AG09319 (cell line): ENCODE measurements at places on chromosomes 16 and 17.

DNA sequence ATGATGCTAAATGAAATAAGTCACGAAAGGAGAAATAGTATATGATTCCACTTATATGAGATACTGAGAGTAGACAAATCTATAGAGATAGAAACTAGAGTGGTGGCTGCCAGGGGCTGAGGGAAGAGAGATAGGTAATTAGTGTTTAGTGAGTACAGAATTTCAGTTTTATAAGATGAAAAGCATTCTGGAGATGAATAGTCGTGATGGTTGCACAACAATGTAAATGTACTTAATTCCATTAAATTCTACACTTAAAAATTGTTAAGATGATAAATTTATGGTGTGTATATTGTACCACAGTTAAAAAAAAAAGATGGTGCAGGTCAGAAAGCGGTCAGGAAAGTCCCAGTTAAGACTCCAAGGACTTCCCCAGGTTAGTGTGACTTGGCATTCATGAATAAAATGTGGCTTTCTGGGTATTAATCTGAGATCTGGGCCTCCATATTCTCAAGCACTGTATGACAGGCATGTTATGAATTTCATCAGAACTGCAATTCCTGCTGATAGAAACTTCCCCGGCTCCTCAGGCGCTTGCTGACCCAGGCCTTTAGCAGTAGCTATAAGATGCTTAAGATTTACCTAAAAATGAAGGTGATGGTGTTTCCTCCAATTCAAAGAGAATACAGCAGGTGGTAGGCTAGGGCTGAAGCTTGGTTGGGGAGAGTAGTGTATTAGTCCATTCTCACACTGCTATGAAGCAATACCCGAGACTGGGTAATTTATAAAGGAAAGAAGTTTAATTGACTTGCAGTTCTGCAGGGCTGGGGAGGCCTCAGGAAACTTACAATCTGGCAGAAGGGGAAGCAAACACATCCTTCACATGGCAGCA, 115.3 kb upstream of the SOX9 start:
- DNase-seq: no peak

DNA sequence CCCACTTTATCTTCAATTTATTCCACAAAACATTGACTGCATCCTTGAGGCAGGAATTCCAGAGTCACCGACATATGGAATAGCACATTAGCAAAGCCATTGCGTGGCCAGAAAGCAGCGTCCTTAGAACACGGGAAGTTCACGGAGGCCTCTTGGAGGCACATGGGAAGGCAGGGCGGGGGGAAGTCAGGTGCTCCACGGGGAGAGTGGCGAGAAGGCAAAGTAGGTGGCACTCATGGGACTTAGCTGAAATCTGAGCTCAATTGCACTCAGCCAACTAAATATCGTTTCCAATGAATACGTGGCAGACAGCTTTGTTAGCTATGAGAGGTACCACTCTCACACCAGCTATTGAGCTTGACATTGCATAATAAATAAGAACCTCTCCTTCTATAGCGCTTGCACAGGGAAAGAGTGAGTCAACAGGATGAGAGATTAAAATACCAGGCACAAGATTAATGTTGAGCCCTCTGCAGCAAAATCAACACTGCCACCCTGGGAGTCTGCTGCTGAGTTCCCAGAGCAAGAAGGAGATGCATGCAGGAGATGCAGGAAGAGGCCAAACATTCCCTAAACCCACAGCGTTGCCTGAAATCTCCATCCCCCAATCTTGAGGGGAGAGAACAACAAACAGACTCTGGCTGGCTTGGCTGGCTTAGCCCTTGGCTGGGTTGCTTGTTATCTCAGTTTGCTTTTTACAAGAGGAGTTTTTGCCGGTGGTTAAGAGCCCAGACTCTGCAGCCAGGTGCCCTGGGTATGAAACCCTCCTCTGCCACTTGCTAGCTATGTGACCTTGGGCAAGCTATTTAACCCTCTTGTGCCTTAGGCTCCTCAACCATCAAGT, 28.8 kb downstream of the ABCC12 start:
- peak; percentile 89 for DNase-seq

- no peak for DNase-seq
These were observed 213.8 kb downstream of the HS3ST3A1 start for GRCh38 chr17:13387952-13388351.

DNA sequence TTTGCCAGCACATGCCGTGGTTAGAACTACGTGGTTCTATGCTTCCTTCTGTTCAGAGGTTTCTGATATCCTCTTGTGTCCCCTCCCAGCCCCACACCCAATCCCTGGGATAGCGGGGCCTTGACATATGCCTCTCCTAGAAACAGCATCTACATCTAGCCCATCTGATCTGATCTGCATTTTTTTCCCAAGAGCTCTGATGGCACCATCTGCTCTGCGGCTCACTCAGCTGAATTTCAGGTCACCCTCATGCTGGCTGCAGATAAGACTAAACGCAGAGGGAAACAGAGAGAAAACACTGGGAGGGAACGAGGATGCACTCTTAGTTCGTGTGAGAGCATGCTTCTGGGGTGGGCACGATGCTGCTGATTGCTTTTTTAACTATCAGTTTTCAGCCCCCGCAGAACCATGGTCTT, 10.7 kb downstream of the WIPI1 start:
- DNase-seq: no peak

DNA sequence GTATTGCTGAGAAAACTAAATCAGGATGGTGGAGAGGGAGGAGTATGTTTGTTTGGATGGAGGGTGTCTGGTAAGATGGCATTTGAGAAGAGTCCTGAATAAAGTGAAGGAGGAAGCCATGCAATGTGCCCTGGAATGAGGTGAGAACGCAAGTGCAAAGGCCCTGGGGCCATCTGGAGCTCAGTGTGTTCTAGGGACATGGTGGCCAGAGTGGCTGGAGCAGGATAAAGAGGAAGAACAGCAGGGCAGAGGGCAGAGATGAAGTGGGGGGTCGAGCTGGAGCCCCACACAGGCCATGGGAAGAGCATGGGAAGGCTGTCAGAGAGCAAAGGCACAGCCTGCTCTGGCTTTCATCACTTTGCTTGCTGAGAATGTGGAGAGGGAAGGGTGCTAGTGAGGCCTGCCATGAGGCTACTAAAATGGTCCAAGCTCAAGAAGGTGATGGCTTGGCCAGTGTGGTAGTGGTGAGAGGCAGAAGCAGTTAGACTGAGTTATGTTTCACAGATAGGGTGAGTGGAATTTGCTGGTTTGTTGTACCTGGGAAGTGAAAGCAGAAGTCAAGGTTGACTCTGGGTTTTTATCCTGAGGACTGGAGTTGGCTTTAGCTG, 234.1 kb downstream of the FOXL1 start:
- DNase-seq: no peak
